ENCODE measurements at places on chromosomes 6 and 20.
A peak's percentile ranks its signal among the peaks of the same experiment; 100 is the strongest.

DNA sequence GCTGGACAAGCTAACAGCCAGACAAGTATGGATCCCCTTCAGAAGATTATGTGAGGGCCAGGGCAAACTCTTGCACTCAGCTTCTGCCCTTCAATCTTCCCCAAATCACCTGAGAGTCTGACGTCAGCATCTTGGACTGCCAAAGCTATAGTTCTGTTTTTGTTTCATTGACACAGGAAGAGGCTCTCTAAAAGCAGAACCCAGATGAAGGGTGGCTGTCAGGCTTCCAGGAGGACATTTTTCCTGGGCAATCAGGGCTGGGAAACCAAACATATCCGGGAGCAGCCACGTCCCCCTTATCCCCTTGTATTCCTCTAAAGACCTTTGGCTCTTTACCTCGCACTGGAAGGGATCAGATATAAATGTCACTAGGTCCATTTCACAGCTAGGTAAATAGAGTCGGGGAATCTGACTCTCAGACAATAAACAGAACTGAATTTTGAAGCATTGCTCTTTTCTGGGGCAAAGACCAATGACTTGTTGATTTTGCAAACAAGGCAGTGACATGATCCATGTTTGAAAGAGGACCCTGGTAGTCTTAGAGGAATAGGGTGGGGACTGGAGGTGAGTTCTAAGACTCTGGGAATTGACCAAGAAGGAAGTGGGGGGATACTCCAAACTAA is 13.3 kb downstream of the MAFB start:
- H3K4me3 ChIP-seq = no peak overlapping the region
- no peak overlapping the region for H3K27ac ChIP-seq
- H3K4me1 ChIP-seq = no peaks in the 10 kb centered on the region
- H3K36me3 ChIP-seq = no peaks in the 10 kb centered on the region
- DNase-seq = no peak

- DNase-seq = no peak
- H3K4me3 ChIP-seq = no peak overlapping the region
- H3K4me1 ChIP-seq = no peaks in the 10 kb centered on the region
Observed at GRCh38 chr6:111949546-111949945, 76.3 kb upstream of the FYN start.

DNA sequence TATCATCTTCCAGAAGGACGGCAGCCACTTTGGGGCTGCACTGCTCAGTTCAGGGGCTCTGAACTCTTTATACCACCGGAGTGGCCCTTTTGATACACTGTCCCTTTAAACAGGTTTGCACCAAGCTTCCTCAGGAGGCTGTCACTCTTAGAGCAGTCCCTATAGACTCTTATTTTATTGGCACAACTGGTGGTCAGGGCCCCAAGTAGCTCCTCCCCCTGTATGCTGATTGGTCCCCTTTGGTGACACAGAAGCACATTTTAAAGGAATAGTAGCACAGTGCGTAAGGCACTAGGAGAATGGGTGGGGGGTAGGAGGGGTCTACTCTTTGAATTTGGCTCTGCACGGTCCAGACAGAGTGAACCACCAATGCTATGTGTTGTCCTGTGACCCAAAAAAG is 122.6 kb upstream of the MLN start:
- no peaks in the 10 kb centered on the region for H3K27me3 ChIP-seq
- no peaks in the 10 kb centered on the region for H3K36me3 ChIP-seq
- DNase-seq = no peak
- H3K27ac ChIP-seq = no peak overlapping the region
- H3K4me1 ChIP-seq = no peaks in the 10 kb centered on the region
- H3K4me3 ChIP-seq = no peak overlapping the region

- no peaks in the 10 kb centered on the region for H3K36me3 ChIP-seq
- no peaks in the 10 kb centered on the region for H3K27me3 ChIP-seq
- DNase-seq = peak; percentile 63
- H3K27ac ChIP-seq = peak overlapping the region; percentile 14
Observed at GRCh38 chr6:151290877-151291721, 51.3 kb downstream of the AKAP12 start.

DNA sequence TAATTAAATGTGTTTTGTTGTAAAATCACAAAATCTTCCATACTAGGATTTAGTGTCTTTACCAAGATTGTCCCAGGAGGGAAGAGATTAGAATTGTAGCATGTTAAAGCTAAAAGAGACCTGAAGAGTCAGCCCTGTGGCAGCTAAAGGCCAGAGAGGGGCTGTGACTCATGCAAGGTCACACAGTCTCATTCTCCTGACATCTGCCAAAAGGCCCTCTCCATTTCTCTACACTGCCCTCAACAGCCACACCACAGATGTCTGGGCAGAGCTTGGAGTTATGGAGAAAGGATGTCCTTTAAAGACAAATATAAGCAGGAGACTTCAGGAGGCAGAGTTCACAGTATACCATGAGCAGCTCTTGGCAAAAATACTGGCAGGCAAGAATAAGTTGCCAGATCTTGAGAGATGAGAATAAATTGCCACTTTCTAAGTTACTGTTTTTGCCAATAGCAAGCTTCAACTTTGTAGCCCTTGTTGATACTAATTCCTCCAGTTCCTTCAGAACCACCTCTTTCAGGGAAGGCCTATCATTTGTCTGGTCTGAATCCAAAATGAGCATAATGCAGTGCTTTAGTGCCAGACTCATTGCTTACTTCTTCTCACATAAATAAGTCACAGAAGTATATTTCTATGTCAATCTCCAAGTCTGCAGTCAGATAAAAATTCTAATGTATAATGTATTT is 41.7 kb downstream of the AKIRIN2 start:
- H3K36me3 ChIP-seq = no peaks in the 10 kb centered on the region
- no peak for DNase-seq
- no peak overlapping the region for H3K4me3 ChIP-seq
- H3K27ac ChIP-seq = peak overlapping the region; percentile 57
- H3K4me1 ChIP-seq = no peaks in the 10 kb centered on the region

DNA sequence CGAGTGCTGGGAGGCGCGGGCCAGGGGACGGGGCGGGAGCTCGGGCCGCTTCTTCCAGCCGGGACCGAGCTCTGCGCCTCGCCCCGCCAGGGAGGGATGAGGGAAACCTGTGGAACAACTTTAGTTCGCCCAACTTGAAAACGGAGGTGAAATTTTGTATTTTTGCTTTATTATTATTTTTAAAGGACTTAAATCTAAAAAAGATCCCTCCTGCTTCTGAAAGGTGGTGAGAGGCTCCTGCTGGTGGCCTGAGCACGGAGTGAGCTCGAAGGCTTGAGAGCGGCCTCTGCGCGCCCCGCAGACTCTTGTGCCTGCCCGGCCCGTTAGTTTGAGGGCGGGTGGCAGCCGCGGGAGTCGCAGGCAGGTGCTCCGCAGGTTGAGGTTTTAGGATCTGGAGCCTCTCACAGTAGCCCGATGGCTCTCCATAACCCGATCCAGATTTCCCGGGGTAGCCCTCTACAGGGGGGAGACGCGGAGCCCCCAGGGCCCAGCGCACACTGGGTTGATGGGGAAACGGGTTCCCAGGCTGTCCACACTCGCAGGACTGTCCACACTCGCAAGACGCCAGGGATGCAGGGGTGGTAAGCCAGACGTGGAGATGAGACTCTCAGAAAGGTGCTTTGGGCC is 46.2 kb upstream of the SUPT3H start:
- peak; percentile 74 for DNase-seq
- no peak overlapping the region for H3K4me3 ChIP-seq

DNA sequence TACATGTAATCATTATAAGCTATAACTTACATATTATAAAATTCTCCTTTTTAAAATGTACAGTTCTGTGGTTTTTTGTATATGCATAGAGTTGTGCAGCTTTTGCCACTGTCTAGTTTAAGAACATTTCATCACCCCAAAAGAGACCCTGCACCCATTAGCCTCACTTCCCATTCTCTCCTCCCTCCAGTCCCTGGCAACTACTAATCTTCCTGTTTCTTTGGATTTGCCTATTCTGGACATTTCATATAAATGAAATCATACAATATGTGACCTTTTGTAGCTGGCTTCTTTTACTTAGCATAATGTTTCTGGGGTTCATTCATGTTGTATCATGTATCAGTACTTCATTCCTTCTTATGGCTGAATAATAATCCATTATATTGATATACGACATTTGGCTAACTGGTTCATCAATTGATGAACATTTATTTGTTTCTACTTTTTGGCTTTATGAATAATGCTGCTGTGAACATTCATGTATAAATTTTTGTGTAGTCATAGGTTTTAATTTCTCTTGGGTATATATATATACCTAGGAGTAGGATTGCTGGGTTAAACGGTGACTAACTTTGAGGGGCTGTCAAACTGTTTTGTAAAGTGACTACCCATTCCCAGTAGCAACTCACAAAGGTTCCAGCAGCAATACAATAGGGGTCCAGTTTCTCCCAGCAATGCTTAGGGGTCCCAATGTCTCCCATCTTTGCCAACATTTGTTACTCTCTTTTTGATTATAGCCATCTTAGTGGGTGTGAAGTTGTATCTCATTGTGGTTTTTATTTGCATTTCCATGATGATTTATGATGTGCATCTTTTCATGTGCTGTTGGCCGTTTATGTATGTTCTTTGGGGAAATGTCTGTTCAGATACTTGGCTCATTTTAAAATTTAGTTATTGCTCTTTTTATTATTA is 10.7 kb downstream of the PTPRA start:
- H3K27ac ChIP-seq = no peak overlapping the region
- DNase-seq = no peak
- H3K36me3 ChIP-seq = no peaks in the 10 kb centered on the region
- H3K27me3 ChIP-seq = no peaks in the 10 kb centered on the region
- H3K4me3 ChIP-seq = no peak overlapping the region
- no peaks in the 10 kb centered on the region for H3K4me1 ChIP-seq

GRCh38 chr6:106442395-106442794 is 81.9 kb downstream of the CRYBG1 start:
- no peaks in the 10 kb centered on the region for H3K27me3 ChIP-seq
- no peak for DNase-seq
- H3K4me3 ChIP-seq = no peak overlapping the region
- H3K36me3 ChIP-seq = no peaks in the 10 kb centered on the region
- H3K4me1 ChIP-seq = no peaks in the 10 kb centered on the region

DNA sequence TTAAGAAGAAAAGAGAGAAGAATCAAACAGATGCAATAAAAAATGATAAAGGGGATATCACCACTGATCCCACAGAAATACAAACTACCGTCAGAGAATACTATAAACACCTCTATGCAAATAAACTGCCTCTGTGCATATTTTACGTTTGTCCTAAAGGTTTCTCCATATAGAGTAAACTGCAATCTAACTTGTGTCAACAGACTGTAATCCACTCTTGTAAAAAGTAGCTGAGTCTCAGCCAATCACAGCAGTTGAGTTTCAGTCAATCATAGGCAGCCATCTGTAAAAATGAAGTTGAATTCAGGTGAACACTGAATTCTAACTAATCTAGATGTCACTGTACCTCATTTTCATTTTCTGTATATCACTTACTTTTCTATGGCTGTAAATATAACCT is 112.2 kb upstream of the SYNCRIP start:
- H3K27me3 ChIP-seq = no peaks in the 10 kb centered on the region
- H3K27ac ChIP-seq = no peak overlapping the region
- no peak overlapping the region for H3K4me3 ChIP-seq
- DNase-seq = no peak
- H3K36me3 ChIP-seq = no peaks in the 10 kb centered on the region

GRCh38 chr6:135449246-135449645 is 48.3 kb downstream of the AHI1 start:
- no peaks in the 10 kb centered on the region for H3K4me1 ChIP-seq
- H3K4me3 ChIP-seq = no peak overlapping the region
- no peak overlapping the region for H3K27ac ChIP-seq
- DNase-seq = no peak
- H3K27me3 ChIP-seq = no peaks in the 10 kb centered on the region
- peaks cover 2% of the 10 kb centered on the region for H3K36me3 ChIP-seq

DNA sequence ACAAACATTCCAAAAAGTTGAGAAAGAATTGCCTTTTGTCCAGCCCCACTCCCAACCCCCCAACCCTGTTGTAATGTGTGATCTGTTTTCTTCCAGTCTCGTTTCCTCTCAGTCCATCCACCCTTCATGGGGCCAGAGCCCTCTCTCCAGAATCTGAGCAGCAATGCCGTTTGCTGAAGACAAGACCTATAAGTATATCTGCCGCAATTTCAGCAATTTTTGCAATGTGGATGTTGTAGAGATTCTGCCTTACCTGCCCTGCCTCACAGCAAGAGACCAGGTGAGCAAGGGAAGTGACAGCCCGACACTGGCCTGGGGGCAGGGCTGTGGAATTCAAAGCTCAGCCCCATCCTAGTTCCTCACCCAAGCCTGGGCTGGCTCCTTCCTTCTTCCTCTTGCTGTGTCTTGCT is 7.8 kb downstream of the MAVS start:
- H3K27me3 ChIP-seq = no peaks in the 10 kb centered on the region
- no peak overlapping the region for H3K4me3 ChIP-seq
- H3K4me1 ChIP-seq = no peaks in the 10 kb centered on the region
- peaks cover 7% of the 10 kb centered on the region for H3K36me3 ChIP-seq
- no peak for DNase-seq
- H3K27ac ChIP-seq = no peak overlapping the region

DNA sequence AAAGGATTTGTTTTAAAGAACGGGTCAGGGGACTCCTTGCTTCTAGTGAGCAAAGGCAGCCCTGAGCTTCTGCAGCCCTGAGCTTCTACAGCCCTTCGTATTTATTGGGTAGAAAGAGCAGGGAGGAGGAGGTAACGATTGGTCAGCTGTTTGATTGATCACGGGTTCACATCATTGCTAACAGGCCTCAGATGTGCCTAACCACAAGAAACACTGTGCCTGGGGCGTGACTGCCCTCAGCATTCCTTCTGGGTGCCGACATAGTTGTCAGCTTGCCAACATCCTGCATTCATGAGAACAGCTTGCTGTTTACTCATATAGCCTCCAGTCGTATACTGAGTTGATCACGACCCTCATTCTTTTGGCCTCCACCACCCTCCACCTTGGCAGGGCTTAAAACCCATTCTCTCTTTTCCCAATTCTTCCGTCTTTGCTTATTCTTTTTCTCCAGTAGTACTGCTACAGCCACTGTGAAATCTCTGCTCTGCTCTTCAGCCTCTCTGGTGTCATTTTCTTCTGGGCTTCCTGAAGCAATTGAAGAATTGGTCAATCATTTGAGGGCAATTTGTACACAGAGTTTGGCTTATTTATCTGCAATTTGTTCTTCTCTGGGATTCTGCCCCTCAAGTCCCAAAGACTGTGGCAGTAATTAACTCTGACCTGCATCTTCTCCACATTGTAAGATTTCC is 25.4 kb upstream of the NOP56 start:
- no peaks in the 10 kb centered on the region for H3K4me1 ChIP-seq
- H3K36me3 ChIP-seq = no peaks in the 10 kb centered on the region
- no peak for DNase-seq
- no peak overlapping the region for H3K27ac ChIP-seq
- no peaks in the 10 kb centered on the region for H3K27me3 ChIP-seq
- no peak overlapping the region for H3K4me3 ChIP-seq

GRCh38 chr6:150601439-150601838 is 1.8 kb downstream of the PLEKHG1 start:
- peak overlapping the region; percentile 61 for H3K4me3 ChIP-seq
- H3K27me3 ChIP-seq = no peaks in the 10 kb centered on the region
- DNase-seq = no peak
- no peaks in the 10 kb centered on the region for H3K36me3 ChIP-seq
- H3K4me1 ChIP-seq = no peaks in the 10 kb centered on the region
